Activated naive CD4-positive, alpha-beta T cell treated with anti-CD3 and anti-CD28 coated beads, Interleukin-2, amount 50 U/mL, for 72 hours (primary cell): ENCODE measurements at places on chromosomes 12 and 14. TPM values are rescaled to one million over a fixed set of nuclear protein-coding genes. Genes with fewer than 3 reads are reported as not detected.

ETNK1 gene
- total RNA-seq: 66.5 TPM

PAX9 gene
- not detected for total RNA-seq

PMEL gene
- total RNA-seq: 1.2 TPM

PLD4 gene
- not detected for total RNA-seq

B3GNT4 gene
- total RNA-seq: not detected
